Hematopoietic multipotent progenitor cell treated with erythropoietin and hydrocortisone succinate and interleukin-3 and kit ligand, for 6 days (in vitro differentiated cells): ENCODE measurements at places on chromosomes 2 and 18.
A peak's percentile ranks its signal among the peaks of the same experiment; 100 is the strongest.

DNA sequence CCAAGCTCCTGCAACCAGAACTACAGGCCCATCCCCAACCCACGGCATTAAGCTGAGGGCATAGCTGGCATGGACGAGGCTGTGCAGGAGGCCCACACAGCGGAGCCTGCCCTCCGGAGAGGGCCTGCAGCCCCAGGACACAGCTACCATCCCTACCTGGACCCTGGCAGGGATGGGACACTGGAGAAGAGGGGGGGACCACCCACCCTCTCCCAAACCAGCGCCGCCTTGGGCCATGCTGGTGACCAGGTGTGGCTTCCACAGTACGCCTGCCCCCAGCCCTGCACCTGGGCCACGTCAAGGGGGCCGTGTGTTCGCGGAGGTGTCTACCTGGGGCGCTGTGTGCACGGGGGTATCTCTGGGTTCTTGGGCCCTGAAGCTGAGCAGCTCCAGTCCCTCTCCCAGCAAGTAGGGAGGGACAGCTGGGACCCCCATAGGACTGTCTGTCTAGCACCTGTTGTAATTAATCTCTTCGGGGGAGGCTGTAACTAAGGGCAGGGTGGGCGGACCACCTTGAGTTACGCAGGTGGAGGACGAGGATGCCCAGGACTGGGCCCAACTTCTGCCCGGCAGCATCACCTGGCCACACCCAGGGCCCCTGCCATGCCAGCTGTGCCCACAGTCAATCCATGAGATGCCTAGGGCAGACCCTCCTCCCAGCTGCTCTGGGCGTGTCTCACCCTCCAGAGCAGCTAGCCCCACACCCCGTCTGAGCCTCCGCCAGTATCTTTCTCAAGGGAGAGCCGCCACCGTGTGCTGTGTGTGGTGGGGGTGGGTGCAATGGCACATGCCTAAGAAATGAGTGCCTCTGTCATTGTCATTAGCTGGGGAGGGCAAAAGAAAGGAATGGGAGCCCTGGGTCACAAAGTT lies 18.3 kb downstream of the HS6ST1 start:
- DNase-seq, result peak; percentile 26

DNA sequence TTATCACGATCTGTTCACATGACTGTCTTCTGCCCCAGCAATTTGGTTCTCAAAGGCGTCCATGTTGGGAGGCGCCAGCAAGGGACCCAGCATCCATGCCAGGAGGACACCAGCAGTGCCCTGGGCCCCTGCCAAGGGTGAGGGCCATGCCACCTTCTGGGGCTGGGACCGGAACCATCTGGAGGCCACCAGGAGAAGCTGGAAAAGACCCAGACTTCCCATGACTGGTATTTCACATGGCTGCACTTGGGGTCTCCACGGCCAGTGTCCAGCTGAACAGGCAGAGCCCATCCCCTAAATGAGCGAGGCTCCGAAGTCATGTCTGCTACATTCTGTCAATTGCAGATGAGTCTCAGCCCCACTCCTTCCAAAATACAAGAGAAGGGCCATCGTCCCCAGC lies 306.8 kb upstream of the HS6ST1 start:
- no peak for DNase-seq

DNA sequence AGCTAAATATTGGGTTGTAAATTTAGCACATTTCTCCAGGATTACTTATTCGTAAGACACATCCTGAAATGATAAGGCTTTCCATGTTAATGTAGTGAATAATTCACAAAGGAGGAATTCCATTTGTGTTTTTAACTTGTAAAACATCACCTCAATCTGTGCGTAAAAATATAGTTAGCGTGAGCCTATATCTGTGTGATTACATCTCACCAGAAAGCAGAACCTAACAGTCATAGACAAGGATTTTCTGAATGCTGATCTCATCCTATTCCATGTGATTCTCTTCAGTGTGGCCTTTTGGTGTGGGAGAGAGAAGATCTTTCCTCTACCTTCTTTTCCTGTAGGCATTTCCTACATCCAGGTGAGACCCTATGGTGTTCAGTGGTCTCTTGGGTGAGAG lies 263.2 kb upstream of the RASGRP3 start:
- DNase-seq, result no peak

- no peak for DNase-seq
Observed at GRCh38 chr2:217258170-217258569, 398.3 kb upstream of the TNP1 start.

DNA sequence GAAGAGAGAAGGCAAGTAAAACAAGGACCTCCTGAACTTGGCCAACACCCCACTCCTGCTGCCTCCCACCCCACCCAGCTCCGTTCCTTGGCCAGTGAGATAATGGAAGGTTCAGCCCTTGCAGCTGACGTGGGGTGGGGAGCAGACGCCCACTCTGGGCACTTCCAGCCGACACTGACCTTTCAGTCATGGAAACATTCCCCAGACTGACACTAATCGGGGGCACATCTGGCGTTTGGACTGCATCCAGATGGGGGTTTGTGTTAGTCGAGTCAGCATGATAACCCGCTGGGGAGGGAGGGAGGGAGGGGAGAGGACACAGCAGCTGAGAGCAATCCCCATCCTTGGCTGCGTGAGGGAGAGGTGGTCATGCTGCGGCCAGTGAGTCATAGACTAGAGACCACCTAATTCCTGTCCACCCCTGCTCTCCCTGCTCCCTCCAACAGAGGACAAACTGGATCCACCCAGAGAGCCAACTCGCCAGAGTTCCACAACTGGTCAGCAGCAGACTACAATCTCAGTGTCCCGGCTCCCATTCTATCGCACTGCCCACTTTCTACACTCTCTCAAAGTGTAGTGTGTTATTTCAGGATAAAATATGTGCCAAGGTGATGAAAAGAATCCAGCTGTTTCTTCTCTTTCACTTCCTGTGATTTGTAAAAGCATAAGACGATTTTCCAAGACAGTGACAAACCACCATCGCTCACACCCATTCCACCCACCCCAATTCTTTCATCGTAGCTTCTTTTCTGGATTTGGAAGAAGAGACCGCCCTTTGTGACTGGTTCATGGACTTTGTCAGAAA lies 115.4 kb upstream of the PKDCC start:
- DNase-seq, result peak; percentile 48

DNA sequence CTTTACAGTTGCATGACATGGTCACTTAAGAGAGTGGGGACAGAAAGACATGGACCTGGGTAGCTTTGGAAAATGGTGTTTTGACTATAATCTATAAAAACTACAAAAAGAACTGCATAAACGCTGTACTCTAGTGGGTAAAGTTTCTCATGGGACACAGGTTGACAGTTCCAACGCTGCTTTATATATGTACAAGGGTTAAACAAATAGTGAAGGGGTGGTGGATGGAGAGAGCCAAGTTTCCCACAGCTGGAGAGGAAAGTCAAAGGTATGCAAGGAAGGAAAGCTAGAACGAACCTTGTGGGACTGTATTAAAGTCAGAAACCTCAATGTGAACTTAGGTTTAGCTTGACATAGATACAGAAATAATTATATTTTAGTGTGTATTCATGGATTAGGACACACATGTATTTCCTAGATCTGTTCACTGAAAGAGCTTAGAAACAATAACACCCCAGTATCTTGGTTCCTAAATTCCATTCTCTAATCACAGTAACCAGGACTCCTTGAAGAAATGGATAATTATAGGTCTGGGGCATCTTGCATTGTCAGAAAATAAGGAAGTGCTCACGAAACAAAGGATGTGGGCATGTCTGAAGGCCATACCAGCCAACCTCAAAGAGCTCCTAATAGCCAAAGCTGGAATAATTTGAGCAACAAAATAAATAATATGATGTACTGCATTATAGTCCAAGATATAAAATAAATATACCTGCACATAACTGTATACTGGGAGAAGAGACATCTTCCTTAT lies 28.8 kb downstream of the TANC1 start:
- no peak for DNase-seq

GRCh38 chr2:239087046-239087710 lies 239.3 kb downstream of the TWIST2 start:
- DNase-seq, result no peak

DNA sequence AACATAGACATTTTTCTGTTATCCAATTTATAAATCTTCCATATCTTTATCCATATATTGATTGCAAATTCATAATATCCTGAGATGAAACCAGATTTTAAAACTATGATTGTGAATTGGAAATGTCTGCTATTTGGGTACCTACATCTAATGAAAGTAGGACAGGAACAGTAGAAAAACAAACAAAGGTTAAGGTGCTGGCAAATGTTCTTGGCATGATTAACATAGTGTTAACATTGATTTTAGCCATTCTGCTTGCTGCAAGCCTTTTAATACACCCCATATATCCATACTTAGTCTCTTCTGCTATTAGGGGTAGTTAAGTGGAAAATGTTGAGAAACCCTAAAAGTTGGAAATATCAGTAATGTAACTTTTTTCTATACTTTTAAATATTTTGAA lies 152.0 kb downstream of the KCNJ3 start:
- no peak for DNase-seq

DNA sequence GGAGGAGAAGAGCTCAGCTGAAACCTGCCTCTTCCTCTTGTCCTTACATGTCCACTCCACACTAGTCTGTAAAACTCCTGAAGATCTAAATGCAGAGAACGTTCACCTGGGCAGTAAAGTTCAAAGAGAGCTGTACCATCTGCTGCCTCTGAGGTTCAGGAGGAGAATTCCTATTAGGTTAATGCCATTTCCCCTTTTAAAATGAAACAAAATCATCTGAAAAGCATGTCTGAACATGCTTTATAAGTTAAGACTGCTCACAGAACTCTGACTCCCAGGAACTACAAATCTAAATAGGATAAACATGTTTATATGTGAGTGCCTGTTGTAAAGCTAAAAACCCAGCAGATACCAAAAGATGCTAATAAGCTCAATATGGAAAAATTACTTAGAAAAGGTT lies 164.4 kb downstream of the AFF3 start:
- DNase-seq, result no peak
